ENCODE measurements at places on chromosomes 6 and 20.

GRCh38 chr6:115643762-115644161 lies 416.9 kb downstream of the FRK start:
- DNase-seq = no peak

- no peak for DNase-seq
Measured at GRCh38 chr6:43761666-43762409, 8.2 kb upstream of the VEGFA start.

DNA sequence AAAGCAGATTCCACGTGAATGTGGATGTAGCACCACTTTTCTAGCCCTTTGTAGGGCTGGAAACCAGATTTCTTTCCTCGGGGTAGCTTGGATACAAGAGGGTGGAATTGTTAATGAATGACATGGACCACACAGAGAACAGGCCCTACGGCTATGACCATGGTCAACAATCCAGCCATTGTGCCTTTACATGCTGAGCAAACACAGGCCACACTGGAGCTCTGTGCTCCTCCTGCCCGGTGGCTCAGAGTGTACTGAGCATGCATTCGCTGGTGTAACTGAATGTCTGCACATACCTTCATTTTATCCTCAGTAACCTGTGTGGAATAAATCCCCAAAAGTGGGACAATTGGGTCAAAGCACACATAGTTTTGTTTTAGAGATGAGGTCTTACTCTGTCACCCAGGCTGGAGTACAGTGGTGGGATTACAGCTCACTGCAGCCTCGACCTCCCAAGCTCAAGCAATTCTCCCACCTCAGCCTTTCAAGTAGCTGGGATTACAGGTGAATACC lies 32.8 kb downstream of the LRP11 start:
- DNase-seq = no peak

DNA sequence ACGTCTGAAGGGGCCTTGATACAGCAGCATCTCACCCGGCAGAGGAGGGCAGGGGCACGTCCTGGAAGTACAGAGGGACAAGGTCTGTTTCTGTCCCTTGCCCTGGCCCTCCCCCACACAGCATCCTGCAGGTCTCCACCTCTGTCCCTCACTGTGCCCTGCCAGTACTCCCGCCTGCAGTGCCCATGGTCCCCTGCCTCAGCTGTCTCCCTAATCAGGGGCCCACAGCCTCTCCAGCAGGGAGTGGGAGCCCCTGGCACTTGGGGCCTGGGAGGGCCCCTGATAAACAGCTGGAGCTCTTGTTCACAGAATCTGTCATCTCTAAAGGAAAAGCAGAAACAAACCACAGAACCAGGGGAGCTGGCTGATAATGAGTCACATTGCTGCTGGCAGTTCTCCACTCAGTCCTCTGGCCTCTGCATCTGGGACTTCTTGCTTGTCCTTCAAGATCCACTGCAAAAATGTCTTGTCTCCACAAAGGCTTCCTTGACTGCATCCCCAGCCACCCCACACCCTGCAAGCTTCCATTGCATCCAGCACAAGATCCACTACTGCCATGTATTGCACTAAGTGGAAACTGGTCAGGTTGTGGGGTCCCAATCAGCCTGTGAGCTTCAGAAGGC lies 33.2 kb upstream of the TAF8 start:
- DNase-seq = no peak

DNA sequence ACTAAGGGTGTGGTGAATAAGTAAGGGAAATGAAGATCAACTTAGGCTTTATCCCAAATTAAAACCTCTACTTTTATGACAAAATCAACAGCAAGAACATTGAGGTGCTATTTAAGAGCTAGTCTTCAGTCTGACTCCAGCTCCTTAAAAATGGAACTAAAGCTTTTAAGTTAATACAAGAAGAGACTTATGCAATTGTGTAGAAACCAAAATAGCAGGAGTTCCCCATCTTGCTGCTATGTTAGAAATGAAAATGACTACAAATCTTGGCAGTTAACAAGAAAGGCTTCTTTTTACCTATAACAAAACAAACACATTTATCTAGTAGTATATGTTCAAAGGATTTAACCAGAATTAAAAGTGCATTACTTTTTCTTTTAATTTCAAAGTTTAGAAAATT lies 25.7 kb downstream of the HMGN3 start:
- no peak for DNase-seq

DNA sequence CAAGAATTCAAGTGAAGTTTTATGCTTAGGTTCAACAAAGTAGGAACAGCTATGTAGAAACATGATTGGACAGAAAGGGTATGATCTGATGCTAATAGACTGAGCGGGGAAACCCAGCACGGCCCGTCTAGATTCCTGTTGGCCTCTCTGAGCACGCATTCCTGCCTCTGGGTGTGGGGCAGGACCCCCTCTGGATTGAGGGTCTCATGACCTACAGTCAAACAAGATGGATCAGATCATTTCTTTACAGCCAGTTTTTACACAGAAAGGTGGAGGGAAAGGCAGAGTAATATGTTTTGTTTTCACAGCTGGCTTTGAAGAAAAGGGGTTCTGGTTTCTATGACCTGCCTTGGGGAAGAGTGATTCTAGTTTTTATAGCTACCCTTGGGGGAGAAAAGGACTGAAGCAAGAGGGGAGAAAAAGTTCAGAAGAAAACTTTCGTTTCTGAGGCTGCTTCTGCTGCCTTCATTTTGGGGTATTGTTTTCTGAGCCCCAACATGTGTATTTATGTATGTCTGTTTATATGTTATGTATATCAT lies 99.6 kb upstream of the SLC22A16 start:
- DNase-seq = no peak

DNA sequence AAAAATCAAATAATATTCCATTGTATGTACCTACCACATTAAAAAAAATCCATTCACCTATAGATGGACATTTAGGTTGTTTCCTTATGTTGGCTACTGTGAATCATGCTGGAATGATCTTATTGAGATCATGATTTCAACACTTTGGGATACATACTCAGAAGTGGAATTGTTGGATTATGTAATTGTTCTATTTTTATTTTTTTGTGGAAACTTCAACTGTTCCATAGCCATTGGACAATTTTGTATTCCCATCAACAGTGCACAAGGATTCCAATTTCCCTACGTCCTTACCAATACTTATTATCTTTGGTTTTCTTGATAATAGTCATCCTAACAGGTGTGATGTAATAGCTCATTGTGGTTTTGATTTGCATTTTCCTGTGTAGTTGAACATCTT lies 834.0 kb downstream of the MAFB start:
- DNase-seq = no peak

DNA sequence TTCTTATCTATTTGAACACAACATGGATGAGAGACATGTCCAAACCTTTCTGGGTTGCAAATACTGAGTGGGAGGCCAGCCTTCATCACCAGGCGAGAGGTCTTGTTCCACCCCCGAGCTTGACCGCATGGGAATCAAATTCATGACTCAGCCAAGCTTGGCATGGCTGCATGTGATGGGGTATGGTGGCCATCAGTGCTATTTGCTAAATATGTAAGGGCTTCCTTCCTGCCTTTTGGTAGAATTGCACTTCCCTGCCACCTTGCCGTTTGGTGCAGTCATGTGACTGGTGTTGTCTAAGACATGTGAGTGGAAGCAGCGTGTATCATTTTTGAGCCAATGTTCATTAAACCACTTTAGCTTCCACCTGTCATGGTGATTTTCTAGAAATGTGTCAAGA lies 508.9 kb upstream of the SULF2 start:
- no peak for DNase-seq

- no peak for DNase-seq
Measured at GRCh38 chr6:146056506-146056905, 27.6 kb downstream of the GRM1 start.

- no peak for DNase-seq
Measured at GRCh38 chr6:72324591-72324990, 297.3 kb upstream of the KCNQ5 start.

- no peak for DNase-seq
Measured at GRCh38 chr6:137487869-137488149, 6.4 kb downstream of the OLIG3 start.

Measured in NCI-H510A treated with DMSO at 0.1 percent for 48 hours (cell line).